ENCODE measurements at places on chromosomes 4 and X.

DNA sequence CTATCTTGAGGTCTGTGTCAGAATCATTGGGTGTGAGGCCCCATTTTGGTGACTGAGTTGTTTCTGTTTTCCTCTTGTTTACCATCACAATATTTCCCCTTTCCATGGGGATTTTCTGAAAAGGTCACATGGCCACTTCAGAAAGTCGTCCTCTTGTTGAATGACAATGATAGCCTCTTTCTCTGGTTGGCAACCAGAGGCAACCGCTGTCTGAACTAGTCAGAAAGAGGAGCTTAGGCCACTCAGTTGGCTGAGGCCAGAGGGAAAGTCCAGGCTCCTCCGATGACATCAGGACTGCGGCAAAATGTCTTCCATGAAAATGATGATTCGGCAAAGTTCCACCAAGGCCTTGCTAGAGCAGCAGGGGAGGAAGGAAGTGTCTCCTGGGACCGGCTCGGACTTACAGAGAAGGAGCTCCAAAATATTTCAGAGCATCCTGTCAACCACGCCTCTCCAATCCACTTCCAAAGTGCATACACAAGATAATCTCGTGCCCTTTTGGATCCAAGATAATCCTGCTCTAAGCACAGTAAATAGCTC, 19.1 kb upstream of the RBM47 start:
- no peak for DNase-seq

DNA sequence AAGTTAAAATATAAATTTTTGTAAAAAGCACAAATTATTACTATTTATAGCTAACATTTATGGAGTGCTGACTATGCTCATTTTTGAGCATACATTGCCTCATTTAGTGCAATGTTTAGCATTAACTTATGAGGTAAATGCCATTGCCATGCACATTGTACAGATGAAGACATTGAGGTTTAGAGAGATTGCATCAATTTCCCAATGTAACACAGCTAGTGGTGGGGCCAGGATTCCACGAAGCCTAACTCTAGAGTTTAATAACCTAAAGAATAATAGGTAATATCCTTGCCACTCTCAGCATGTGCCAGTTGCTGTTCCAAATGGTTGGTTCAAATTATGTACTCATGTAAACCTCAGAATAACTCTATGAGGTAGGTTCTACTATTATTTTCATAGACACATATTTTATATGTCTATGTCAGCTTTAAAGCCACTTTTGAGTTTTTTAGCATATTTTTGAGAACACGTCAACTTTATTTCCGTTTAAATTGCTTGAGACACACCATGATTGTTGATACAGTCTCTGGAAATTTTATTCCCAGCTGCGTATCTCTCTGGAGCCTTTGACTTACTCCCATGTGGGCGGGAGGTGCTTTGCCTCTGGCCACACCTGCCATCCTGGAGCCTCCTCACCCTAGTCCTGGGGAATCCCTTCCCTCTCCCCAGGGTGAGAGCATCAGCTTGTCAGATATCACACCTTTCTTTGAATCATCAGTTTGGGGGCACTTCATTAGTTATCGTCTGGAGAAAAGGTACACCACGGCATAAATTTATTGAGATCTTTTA, 10.8 kb upstream of the ADH1A start:
- DNase-seq, result no peak

GRCh38 chrX:11419102-11419501, 125.9 kb downstream of the AMELX start:
- no peak for DNase-seq

GRCh38 chrX:3362956-3363355, 16.5 kb upstream of the MXRA5 start:
- DNase-seq, result no peak

DNA sequence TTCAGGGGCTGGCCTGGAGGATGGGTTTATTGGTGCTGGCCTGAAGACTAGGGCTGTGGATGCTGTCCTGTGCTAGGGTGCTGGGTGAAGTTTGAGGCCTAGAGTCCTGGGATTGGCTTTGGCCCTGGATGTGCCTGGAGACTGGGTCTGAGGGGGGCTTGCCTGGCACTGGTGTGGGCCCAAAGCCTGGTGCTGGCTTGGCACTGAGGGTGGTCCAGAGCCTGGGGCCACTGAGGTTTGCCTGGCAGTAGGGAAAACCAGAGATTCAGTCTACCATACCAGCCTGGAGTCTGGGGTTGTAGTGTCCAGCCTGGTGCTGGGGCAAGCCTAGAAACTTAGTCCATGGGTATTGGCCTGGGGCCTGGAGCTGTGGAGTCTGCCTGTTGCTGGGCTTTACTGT, 16.6 kb downstream of the BMP15 start:
- no peak for DNase-seq

- no peak for DNase-seq
Measured at GRCh38 chr4:39495446-39496213, 31.6 kb downstream of the UGDH start.

DNA sequence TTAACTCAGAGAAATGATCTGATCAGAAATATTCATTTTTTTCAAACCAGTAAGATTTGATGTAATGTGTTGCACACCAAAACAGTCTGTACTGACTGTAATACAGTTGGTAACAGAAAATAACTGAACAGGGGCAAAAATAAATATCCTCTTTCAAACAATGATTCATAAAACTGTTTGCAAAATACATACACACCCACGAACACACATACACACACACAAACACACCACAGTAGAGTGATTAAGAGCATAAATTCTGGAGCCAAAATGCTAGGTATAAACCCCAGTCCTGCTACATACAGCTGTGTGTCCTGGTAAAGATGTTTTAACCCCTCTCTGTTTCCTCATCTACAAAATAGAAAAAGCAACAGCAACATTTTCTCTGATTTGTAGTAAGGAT, 376.6 kb downstream of the PDGFC start:
- DNase-seq, result no peak

GRCh38 chr4:166763018-166763417, 471.3 kb downstream of the SPOCK3 start:
- no peak for DNase-seq

DNA sequence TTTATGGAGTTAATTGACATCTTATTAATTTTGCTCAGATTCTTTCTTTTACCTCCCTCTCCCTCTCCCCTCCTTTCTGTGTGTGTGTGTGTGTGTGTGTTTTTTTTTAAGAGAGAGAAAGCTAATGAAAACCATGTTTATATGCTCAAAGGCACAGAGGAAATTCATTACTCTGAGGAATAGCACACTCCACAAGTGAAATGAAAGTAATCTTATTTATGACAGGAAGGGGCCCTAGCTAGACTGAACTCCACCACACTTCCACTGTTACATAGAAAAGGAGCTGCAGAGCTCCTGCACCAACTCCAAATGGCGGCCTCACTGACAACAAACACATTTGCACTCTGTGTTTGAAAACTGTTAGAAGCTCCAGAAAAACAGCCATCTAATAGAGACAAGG, 150.6 kb downstream of the RASL11B start:
- no peak for DNase-seq

DNA sequence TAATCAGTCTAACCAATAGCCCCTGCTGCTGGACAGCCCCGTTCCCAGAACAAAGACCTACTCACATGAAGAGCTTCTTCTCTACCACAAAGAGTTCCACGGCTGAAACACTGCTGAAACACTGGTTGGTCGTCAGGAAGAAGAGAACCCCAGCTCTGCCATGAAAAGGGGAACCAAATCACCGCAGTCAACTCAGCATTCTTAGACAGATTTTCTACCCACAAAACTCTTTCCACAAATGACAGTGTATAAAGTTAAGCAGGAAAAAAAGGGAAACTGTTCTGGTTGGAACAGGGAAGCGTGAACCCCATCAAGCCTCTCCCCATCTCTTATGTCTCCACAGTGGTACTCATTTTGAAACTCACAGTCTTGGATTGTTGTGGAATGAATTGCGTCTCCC, 57.3 kb downstream of the ABCG2 start:
- DNase-seq, result no peak

DNA sequence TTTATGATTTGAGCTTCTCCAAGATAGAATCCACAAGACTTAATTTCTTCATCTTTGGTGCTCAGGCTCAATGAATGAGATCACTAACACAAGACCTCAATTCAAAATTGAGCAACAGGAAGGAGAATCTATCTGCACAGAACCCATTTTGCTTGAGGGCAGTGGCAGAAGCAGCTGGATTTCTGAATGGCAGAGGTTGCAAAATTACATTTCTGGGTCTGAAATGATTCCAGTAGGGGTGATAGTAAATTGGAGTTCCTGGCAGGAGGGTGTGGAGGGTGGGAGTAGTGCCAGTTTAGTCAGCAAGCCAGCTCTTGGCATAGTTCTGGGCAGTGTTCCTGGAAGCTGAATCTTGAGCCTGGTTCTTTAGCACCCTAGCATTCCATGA, 281.1 kb downstream of the SLC7A11 start:
- no peak for DNase-seq

DNA sequence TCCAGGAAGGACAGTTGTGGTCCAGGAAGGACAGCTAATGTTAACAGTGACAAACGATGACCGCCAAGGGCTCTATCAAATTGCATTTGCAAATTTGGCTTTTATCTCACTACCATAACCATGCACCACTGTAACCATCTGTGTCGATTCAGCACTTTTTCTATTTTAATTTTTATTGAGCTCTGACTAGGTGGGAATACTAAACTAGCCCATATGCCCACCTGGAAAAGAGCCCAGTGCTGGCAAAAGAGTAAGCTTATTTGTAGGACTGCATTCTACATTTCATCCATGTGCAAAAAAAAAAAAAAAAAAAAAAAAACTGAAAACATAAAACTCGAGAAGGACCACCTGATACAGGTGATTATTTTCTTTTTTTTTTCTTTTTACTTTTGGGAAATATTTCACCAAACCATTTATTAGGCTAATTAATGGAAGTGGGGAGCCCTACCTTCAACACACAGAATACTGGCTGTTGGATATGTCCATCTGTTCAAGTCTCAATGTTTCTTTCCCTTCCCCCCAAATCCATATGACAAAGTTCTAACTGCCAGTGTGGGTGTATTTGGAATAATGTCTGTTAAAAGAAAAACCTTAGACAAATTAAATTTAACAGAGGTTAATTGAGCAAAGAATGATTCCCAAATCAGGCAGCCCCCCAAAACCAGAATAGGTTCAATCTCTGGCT, 99.5 kb upstream of the MXRA5 start:
- no peak for DNase-seq

- no peak for DNase-seq
Measured at GRCh38 chrX:83521905-83522304, 13.8 kb downstream of the POU3F4 start.

DNA sequence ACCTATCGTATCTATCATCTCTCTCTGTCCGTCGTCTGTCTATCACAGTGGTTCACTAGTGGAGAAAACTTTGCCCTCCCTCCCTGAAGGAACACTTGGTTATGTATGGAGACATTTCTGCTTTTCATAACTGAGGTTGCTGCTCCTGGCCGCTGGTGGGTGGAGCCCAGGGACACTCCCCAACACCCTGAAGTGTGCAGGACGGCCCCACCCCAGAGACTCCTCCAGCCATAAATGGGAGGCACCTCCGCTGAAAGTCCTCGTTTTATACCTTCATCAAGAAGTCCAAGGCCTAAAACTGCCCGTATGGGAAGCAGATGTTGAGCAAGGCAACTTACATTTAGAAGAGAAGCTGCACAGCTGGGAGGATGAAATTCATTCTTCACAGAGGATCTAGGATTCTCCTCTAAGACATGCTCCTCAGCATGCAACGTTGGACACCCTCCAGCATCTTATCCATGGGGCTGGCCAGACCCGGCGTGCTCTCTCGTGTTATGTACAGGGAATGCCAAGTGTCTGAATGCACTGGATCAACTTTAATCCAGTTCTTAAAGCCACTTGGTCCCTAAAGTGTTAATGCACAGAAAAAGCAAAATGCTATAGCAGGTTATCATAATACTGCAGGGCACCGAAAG, 43.5 kb downstream of the PRKX start:
- no peak for DNase-seq

GRCh38 chr4:77697860-77698590, 92.4 kb downstream of the CXCL13 start:
- DNase-seq, result no peak

DNA sequence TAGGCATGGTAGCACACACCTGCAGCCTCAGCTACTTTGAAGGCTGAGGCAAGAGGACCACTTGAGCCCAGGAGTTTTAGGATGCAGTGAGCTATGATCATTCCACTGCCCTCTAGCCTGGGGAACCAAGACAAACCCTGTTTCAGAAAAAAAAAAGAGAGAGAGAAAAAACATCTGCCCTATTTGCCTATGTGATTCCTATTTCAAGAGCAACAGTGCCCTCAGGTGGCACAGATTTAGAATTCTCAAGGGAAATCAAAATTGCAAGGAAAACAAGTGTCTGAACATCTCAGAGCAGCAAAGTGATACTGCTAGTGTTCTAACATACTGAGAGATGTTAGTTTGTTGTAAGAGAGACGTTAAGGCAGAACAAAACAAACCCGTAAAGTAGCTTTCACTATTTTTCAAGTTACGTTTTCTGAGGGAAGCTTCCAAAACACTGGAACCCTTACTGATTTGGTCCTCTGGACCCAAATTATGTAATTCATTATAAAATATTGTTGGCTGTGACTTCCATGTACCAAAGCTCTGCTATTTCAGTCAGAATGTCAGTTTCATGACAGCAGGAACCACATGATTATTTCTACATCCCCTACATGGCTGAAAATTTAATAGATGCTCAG, 7.9 kb downstream of the BDH2 start:
- DNase-seq, result peak; percentile 23

GRCh38 chrX:68511255-68511654, 12.4 kb downstream of the YIPF6 start:
- DNase-seq, result peak; percentile 63

GRCh38 chr4:23062188-23062587, 369.5 kb downstream of the GBA3 start:
- DNase-seq, result no peak

DNA sequence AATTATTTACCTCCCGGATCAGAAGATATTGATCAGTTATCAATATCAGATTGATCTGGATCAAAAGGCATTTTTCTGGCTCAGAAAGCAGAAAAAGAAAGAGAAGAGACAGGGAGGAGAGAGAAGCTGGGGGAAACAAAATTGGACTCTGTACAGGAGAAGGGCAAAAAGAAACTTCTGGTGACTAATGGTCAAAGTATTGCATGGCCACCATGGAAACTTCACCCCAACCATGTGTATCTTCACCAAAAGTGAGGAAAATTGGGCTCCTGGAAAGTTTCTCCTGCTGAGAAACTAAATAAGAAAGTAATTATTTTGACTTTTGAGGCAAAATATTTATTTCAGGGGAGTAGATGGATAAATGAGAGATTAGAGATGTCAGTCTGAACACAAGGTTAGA, 33.9 kb downstream of the RNF150 start:
- no peak for DNase-seq

DNA sequence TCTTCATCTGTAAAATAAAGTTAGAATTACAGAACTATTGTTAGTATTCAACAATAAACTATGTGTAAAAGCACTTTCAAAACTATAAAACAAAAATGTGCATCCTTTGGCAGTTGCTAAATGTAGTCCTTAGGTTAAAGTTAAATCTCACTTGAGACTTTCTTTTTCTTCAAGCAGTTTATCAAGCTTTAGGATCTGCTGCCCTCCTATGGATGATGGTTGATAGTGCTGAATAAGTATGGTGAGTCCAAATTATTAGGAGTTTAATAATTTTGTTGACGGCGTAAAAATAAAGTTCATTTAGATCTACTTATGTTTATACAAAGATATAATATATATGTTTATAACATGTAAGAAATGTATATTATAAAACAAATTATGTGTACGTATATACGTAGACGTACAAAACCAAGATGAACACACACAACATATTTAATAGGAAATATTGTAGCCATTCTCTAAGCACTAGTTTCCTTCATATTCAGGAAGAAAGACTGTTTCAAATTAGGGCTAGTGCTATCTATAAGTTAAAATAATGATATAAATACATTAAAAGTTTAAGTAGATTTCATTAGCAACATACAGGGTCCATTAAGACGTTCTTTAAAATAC, 22.3 kb downstream of the UGT2A2 start:
- no peak for DNase-seq

All from GM13977 (cell line).